ENCODE measurements at places on chromosomes 7 and 10.

DNA sequence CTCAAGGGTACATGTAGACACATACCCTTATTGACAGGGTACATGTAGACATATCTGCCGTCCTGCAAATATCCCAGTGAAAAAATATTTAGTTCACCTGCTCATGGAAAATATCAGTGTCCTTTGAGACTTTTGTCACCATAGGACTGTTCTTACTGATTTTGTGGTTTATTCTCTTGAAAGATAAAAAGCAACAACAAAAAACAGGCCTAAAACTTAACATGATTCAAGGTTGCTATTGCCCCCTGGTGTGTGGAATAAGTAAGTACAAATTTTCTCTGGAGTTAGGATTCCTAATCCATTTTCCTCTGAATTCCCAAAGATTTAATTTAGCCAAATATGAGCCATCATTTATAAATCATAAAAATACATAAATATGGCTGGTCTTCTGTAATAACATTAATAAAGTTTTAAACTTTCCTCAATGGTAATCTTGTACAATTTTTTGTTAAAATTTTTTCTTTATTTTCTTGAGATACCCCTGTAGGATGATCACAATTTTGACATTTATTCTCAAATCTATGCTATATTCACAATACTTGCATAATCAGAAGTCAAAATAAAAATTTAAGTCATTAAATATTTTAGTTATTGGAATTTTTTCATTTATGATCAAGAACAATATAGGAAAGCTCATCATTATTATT lies 741.4 kb upstream of the POT1 start:
- no peak for DNase-seq

- no peak for DNase-seq
Observed at GRCh38 chr7:96311967-96312366, 9.9 kb downstream of the SLC25A13 start.

GRCh38 chr10:130061760-130062159 lies 48.9 kb downstream of the C10orf143 start:
- no peak for DNase-seq

GRCh38 chr7:51035716-51036115 lies 253.0 kb upstream of the GRB10 start:
- no peak for DNase-seq

DNA sequence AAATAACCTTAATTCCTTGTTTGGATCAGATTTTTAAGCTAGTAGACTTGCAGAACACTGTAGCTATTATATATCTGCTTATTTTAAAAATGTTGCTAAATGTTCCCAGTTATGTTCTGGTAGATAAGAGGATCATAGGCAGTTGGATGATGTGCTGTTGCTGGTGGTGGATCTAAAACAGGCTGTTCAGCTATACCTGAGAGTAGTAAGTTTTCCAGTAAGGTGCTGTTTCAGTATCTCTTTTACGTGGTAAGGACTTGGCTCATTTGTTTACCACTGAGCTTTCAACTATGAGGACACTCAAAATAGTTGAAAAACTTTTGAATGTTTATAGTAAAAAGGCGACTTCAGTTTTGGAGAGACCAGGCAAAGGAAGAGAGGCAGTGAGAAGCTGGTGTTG lies 180.9 kb downstream of the CDK14 start:
- DNase-seq = no peak

DNA sequence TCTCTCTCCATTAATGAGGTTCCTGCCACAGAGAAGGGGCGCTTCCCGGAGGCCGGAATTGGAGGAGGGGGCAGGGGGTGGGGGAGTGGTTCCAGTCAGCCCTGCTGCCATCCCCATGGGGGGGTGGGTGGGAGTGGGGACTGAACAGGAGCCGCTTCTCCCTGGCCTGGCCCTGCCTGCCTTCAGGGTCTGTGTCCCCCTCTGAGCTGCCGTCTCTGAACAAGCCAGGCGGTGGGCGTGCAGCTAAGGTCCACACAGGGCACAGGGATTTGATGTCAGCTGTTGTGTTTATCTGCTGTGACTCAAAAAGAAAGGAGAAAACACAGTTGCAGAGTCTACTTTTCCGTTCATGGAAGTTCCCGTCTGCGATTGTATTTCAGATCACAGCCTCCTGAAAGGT lies 141.5 kb upstream of the PCBD1 start:
- DNase-seq = no peak

GRCh38 chr10:98055841-98056516 lies 25.6 kb upstream of the CRTAC1 start:
- DNase-seq = no peak

DNA sequence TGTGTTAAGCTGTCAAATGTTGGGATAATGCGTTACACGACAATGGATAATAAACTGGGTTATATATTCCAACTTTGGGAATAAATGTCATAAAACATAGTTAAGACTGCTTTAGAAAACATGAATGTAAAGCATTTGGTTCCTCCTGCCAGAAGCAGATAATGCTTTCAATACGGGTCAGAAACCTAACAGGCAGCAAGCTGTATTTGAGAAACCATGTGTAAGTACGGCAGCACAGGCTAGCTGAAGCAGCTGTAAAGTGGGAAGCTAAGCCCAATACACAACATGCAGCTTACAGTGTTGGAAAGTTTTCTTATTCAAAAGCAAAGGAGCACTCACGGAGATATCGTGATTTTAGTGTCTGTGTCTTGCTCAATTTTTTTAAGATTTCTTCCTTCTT lies 46.5 kb downstream of the MALSU1 start:
- DNase-seq = no peak

DNA sequence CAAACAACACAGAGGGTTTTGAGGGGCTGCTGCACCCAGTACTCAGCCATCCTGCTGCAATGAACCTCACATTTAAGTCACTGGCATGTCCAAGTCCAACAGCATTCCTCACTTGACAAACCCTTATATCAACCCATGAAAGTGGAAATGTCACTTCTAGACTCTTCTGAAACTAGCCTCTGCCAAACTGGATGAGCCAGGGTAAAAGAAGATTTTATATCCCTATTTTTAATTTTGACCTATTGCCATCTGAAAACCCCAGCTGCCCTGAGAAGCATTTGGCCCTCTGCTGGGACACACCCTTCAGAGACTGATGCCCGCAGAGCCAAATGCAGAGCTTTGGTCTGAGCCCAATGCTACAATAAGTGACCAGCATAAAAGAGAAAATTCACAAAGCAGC lies 201.1 kb downstream of the ANK3 start:
- DNase-seq = no peak

GRCh38 chr10:97078261-97078937 lies 107.4 kb downstream of the SLIT1 start:
- DNase-seq = no peak

DNA sequence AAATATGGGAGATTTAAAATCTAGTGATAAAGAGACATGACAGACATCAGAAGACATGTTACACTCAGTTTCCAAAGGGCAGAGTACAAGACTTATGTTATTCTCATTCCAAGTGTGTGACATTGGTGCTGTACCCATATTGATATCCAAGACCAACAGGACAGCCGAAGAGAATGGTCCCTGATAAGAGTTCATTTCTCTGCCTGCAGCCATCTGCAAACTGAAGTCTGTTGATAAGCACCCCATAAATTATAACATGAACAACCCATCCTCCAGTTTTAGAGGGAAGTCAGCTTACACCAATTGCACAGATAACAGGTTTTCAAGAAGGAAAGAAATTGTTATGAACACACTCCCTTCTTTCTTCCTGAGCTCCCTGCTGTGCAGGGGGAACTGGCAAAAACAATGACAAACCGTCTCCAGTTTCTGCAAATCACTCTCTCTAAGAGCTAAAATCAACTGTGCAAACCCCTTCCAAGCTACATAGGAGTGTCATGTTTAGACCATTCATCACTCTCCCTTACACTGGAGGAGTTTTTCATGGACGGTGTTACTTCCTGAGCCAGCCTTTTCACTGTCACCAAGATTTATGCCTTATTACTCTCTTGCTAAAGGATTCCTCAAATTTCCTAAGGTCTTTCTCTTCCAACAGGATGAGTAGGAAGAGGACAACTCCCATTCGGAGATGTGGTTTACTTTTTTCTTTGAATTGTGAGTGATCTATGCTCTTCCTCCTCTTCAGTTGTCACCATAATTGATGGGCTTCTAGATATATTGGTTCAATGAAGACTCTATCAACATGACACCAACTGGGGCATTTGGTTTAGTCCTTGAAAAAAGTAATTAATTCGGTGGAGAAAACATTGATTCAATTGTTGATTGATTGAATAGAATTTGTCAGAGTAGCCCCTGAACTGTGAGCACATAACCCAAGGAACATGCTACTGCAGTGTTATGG lies 80.3 kb upstream of the FAM171A1 start:
- no peak for DNase-seq

GRCh38 chr10:113056441-113057021 lies 106.5 kb downstream of the TCF7L2 start:
- no peak for DNase-seq

DNA sequence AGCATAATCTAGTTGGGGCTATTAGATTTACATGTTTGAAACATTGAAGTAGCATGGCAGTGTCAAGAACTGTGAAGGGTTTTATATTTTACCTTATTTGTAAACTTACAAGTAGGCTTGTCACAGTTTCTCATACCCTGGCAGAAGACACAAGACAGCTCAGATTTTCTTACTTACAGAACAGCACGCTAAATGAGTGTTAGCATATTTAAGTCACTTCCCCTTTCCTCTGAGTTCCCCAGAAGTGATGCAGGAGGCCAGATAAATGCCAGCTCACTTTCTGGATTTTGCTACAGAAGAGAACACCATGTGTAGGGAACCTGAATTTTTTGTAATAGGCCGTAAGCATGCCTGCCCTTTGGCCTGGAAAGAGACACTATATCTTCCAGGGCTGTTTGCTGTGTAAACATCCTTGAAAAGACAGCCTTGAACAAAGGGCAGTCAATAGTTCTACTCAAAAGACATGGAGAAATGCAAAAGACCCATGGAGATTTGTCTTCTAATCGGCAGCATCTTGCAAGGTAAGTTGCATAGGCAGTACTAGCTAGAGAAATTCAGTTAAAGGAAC lies 279.1 kb downstream of the PHF14 start:
- DNase-seq = no peak

GRCh38 chr10:23155169-23155568 lies 36.9 kb upstream of the PTF1A start:
- no peak for DNase-seq

DNA sequence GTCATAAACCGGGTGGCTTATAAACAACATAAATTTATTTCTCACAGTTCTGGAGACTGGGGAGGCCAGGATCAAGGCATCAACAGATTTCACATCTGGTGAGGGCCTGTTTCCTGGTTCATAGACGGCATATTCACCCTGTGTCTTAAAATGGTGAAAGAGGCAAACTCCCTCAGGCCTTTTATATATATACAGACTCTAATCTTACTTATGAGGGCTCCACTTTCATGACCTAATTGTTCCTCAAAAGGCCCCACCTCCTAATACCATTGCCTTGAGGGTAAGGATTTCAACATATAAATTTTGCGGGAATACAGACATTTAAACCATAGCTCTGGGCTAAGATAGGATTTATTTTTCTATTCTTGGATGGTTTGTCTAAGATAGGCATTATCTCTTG lies 187.2 kb downstream of the PPP1R3A start:
- DNase-seq = no peak

DNA sequence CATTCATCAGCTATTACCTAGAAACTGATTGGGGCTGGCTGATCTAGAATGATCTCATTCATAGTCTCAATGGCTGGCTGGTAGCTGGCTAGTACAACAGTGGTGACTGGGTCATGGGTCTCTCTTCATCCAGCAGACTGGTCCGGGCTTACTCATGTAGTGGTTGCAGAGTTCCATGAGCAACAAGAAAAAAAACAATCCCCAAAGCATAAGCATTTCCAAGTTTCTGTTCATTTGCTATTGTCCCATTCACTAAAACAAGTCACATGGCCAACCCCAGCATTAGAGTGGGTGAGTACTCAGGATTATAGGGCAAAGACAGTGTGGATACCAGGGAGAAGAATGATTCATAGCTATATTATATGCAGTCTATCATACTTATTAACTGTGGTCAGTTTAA lies 85.2 kb upstream of the SEMA3C start:
- no peak for DNase-seq

DNA sequence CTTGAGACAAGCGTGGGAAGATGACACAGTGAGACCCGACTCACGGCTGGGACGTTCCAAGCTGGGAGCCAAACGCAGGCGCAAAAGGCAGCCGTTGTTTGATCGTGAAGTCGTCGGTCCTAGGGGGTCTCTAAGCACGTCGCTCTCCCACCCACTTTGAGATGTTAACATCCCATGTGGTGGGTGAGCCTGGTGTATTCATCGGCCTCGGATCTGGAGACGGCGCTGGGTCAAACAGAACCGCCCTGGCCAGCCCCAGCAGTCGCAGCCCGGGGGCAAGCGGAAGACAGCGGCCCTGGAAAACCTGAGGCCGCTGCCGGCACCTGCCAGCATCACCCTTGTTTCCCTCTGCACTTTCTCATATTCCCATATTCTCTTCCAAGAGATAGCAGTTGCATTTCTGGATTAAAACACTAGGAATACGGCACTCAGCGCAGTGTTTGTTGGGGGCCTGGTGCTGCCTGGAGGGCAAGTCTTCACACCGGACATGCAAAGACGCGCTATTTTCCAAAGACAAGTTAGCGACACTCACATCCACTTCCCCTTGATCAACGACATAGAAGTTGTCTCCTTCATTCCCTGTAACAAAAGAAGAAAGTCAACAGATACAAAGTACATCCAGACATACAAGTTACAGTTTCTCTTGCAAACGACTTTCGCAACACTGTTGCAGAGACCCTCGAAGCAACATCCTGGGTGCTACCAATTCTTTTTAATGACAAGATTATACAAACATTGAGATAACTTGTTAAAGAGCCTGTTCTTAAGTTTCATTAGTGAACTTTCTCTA lies 86.2 kb upstream of the PDGFA start:
- no peak for DNase-seq

- DNase-seq = no peak
Observed at GRCh38 chr7:38558761-38559345, 72.3 kb downstream of the AMPH start.

- DNase-seq = no peak
Observed at GRCh38 chr10:6119423-6119822, 30.6 kb downstream of the RBM17 start.

- DNase-seq = no peak
Observed at GRCh38 chr10:54063514-54063913, 737.5 kb downstream of the PCDH15 start.

DNA sequence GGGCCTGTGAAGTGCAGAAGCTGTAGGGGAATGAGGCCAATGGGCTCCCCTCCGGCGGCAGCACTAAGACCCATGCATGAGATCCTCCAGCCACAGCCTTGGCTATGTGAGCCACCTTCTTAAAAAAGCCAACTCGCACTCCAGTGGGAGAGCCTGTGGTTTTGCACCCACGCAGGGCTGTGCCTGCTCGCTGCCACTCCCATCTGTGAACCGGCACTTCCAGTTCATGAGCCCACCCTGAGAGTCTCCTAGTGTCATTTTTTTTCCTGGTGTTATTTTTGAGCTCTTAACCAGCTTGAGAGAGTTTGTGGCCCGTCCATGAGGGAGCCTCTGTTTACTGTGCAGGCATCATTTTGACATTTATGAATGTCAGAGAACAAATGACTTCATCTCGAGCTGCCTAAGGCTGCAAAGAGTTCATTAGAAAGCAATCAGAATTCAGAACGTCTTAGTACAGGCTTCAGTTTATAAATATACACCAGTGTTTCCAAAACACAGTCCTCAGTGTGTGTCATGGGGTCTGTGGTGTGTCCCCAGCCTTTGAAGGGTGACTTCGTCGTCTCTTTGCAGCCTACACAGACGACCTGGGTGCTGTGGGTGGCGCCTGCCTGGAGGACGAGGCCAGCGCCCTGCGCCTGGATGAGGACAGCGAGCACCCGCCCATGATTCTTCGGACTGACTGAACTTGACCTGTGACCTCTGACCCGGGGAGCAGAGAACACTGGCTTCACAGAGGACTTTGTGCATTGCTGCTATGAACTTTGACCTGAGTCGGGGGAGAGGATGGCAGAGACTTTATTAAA lies 40.4 kb downstream of the WIPI2 start:
- DNase-seq = no peak

All from stimulated activated CD8-positive, alpha-beta memory T cell treated with anti-CD3 and anti-CD28 coated beads, Interleukin-7, amount 100 ng/mL, for 48 hours (primary cell).